ENCODE measurements at places on chromosomes 4 and X.

DNA sequence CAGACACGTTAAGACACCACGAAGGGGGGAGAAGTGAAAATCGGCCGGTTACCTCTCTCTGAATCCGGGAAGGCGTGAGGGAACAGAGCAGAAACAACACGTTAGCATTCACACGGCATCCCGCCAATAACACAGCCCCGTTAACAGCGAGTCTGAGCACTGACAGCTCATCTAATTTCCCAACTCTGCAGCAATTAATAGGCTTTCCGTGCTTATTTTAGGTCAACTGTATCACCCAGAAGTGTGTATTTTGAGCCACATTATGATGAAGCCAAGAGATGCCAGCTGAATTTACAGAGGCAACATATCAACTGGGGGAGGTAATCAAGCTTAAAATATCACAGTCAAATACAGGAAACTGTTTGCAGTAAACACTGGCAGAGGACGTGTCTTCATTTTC is 92.6 kb downstream of the NSUN7 start:
- no peak for DNase-seq

DNA sequence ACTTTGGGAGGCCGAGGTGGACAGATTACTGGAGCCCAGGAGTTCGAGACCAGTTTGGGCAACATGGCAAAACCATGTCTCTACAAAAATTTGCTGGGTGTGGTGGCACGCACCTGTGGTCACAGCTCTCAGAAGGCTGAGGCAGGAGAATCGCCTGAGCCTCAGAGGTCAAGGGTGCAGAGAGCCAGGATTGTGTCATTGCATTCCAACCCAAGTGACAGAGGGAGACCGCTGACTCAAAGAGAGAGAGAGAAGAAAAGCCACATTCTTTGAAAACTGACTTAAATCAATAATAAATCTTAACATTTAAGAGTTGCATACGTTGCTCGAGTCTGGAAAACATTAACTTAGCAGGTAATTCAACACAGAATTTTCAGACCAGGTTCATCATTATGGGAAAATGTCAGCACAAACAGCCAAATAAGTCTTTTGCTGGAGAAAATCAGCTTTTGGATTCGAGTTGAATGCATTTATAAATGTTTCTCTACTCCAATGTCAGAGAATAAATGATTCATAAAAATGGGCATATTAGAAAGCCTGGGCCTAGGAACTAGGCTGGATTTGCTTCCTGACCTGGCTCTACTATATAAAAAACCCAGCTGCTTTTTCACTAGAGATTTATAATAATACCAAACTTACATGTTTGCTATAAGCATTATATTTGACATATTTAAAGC is 68.3 kb upstream of the RBPJ start:
- DNase-seq: no peak

- DNase-seq: no peak
Observed at GRCh38 chr4:16439768-16440167, 213.5 kb upstream of the TAPT1 start.

DNA sequence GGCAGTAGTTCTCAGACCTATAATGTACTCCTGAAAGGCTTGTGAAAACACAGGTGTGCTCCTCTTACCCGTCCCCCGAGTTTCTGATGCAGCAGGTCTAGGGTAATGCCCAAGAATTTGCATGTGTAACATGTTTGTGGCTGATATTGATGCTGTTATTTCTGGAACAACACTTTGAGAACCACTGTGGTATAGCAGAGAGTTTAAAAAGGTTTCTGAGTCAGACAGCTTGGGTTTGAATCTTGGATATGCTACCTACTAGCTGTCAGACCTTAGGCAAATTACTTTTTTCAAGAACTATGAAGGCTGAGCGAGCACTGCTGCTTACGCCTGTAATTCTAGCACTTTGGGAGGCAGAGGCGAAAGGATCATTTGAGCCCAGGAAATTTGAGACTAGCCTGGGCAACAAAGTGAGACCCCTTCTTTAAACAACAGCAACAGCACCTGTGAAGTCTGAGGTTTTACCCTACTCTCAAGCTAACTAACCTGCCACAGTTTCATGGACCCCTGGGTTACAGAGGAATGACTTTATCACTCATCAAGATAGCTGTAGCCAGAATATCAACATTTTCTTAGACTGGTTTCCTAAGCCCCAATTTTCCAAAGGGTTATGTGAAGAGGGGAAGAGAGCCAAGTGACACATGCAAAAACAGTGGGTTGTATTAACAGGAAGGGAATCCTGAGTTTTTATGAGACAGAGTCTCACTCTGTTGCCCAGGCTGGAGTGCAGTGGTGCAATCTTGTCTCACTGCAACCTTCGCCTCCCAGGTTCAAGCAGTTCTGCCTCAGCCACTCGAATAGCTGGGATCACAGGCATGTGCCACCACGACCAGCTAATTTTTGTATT is 5.1 kb downstream of the AFF1 start:
- no peak for DNase-seq

GRCh38 chr4:20313237-20314030 is 61.7 kb downstream of the SLIT2 start:
- no peak for DNase-seq

- DNase-seq: no peak
Observed at GRCh38 chr4:37588150-37588549, 98.0 kb downstream of the RELL1 start.

GRCh38 chr4:169098969-169099690 is 89.1 kb upstream of the CBR4 start:
- DNase-seq: no peak

All from keratinocyte (primary cell).